ENCODE measurements at places on chromosomes 12 and 14.

GRCh38 chr14:83255015-83255726 lies 1721.5 kb upstream of the SEL1L start:
- DNase-seq: no peak

DNA sequence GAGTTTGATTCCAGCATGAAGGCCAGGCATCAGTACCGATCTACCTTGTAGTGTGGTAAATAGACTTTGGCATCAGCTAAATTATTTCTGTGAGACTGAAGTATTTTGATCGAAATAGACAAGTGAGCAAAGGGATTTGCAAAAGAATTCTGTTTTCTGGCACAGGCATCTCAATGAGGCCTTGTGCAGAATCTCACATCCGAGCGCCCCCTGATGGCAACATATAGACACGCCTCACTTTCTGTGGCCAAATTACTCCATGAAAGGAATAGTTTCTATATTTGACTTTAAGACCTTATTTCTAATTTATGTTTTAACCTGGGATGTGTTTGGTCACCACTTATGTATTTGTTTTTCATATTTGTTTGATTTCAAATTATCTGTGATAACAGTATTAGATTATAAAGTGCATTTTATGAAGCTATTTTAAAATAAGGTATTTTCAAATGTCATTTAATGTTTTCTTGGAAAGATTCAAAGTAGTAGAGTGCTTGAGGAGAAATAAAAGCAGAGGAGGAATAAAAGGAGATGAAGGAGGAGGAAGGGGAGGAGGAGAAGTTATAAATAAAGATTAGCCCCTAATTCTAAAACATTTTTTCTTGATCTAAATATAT lies 731.9 kb downstream of the NRXN3 start:
- DNase-seq: no peak

GRCh38 chr14:39264558-39264957 lies 30.8 kb downstream of the MIA2 start:
- no peak for DNase-seq

GRCh38 chr12:27031531-27031930 lies 9.2 kb downstream of the MED21 start:
- no peak for DNase-seq

- no peak for DNase-seq
Observed at GRCh38 chr12:112017041-112017440, 3.8 kb downstream of the ERP29 start.

GRCh38 chr14:36928432-36928831 lies 244.0 kb downstream of the SLC25A21 start:
- DNase-seq: no peak

DNA sequence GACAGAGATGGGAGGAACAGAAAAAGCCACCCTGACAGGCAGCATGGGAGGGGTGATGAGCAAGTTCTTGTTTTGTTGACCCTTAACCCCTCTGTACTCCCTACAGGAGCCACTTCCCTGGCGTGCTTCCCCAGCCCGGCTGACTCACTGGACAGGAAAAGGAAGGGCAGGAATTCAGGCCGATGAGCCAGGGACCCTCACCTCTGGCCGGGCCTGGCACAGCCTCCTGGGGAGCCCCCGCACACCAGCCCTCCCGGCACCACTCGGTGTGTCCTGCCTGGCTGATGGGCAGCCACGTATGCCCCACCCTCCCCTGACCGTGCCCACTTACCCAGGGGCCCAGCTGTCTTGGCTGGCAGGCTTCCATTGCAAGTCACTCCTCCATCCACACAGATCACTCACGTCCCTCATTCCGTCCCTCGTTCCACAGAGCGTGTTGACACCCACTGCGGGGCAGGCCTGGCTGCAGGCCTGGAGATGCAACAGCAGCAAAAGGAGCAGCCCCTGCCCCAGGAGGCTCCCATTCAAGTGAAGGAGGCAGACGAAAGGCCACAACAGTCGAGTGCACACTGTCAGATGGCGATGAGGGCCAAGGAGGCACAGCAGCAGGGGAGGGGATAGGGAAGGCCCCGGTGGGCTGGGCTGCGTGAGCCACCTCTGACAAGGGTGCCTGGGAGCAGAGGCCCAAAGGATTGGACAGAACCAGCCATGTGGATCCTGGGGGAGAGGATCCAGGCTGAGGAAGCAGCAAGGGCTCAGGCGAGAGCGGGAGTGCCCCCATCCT lies 19.7 kb upstream of the CD9 start:
- DNase-seq: no peak

DNA sequence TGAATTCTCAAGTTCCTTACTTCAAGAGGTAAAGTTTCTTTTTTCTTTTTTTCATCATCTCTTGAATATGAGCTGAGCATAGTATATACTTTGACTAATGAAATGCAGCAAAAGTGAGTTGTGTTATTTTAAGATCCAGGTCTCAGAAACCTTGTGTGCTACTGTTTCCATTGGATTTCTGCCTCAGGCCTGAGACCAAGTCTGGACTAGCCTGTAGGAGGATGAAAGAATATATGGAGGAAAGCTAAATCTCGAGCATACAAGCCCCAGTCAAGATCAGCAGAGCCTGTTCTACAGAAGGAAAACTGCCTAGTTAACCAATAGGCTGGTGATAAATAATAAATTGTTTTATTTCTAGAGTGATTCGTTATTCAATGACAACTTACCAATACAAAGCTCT lies 652.5 kb downstream of the C12orf50 start:
- no peak for DNase-seq

DNA sequence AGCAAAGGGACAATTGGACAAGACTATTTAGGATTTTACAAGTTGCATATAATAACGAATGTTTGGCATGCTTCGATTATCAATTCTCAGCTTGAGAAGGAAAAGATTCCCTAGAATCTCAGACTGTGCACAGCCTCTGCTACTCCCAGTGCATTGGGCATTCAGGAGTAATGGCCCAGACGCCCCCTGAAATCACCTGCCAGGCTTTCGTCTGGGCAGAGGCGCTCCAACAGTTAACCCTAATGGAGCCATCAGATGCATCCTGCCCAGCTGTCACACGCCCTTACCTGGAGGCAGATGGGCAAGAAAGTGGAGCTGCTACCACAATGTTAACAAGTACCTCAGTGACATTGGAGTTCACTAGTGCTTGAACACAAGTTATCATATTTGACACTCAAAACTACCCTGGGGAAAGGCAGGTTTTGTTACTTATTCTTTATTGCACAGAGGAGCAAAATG lies 927 bp upstream of the LRP6 start:
- DNase-seq: peak; percentile 38

DNA sequence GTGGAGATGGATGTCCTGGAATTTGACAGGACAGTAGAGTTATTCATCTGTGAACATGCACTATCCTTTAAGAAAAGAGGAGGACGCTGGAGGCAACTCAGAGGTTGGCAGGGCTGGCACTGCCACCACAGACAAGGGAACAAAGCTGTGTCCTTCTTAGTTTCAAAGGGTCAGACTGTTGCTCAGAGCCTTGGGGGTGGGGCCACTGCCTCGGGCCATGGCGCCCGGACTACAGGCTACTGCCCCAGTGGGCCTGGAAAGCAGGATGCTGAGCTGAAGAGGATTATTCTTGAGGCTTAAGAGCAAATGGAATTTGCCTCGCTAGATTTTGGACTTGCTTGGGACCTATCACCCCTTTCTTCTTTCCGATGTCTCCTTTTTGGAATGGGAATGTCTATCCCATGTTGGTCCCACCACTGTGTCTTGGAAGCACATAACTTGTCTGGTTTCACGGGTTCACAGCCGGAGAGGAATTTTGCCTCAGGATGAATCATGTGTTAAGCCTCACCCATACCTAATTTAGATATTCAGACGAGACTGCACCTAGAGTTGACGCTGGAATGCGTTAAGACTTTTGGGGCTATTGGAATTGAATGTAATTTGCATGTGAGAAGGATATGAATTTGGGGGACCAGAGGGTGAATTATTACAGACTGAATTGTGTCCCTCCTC lies 114.8 kb upstream of the RFLNA start:
- no peak for DNase-seq

- DNase-seq: no peak
Observed at GRCh38 chr12:3419558-3419957, 71.4 kb upstream of the PRMT8 start.

GRCh38 chr12:13905794-13906193 lies 75.6 kb downstream of the GRIN2B start:
- no peak for DNase-seq

- DNase-seq: no peak
Observed at GRCh38 chr14:75279153-75279762, 630 bp downstream of the FOS start.

DNA sequence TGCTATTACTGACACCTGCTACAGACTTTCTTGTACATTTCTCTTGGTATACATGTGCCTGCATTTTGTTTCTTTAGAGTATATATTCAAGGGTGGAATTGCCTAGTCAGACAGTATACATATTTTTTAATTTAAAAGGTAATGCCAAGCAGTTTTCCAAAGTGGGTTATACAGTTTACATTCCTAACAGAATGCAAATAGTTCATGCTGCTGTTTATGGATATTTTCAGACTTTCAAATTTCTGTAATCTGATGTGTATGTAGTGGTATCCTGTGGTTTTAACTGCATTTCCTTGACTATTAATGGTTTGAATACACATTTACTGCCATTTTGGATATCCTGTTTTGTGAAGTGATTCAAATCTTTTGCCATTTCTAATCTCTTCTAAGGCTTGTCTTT lies 55.5 kb upstream of the VCPKMT start:
- DNase-seq: no peak
